ENCODE measurements at places on chromosomes 5 and 9.
A peak's percentile ranks its signal among the peaks of the same experiment; 100 is the strongest.

- no peak for DNase-seq
Observed at GRCh38 chr9:93859431-93860215, 95.5 kb downstream of the BARX1 start.

GRCh38 chr9:128145951-128146351 is 3.3 kb upstream of the LCN2 start:
- no peak for DNase-seq

- DNase-seq = no peak
Observed at GRCh38 chr9:137113385-137114159, 961 bp downstream of the DPP7 start.

DNA sequence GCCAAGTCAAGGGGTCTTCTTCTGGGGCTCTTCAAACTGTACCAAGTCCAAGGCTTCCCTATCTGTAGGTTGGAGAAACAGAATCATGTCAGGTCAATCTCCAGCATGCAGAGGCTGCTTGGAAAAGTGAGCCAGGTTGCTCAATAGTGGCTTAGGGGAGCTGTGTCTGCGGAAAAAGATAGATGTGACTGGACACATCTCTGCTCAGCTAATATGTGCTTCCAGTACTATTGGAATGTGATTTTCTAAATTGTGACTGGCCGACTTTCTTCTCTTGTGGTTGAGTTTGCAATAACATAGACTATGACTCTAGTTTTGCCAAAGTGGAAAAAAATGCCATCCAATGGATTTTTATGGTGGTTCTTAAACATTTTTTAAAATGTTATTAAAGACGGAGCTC is 136.7 kb downstream of the BOD1 start:
- DNase-seq = no peak

DNA sequence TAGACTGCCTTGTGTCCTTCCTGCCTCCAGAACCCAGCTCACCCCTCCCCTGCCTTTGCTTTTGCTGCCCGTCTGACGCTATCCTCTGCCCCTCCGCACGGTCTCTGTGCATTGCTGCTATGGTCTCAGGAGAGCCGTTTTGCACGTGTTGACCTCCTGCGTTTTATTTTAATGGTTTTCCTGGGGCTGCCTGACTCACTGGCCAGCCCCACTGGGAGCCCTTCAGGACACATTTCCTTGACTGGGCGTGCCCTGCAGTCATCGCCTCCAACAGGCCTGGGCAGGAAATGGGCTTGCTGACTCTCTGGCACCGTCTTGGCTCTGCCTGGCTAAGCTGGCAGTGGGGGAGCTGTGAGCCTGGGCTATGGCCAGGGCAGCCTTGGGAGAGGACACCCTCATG is 17.9 kb upstream of the ASS1 start:
- no peak for DNase-seq

GRCh38 chr9:91840469-91840868 is 109.6 kb downstream of the ROR2 start:
- DNase-seq = no peak

- no peak for DNase-seq
Observed at GRCh38 chr5:134502259-134502658, 23.2 kb upstream of the JADE2 start.

- no peak for DNase-seq
Observed at GRCh38 chr5:139312075-139312474, 18.5 kb downstream of the MATR3 start.

GRCh38 chr5:31983851-31984250 is 190.3 kb downstream of the GOLPH3 start:
- DNase-seq = peak; percentile 84

- DNase-seq = no peak
Observed at GRCh38 chr9:89739511-89739910, 134.7 kb downstream of the GADD45G start.

DNA sequence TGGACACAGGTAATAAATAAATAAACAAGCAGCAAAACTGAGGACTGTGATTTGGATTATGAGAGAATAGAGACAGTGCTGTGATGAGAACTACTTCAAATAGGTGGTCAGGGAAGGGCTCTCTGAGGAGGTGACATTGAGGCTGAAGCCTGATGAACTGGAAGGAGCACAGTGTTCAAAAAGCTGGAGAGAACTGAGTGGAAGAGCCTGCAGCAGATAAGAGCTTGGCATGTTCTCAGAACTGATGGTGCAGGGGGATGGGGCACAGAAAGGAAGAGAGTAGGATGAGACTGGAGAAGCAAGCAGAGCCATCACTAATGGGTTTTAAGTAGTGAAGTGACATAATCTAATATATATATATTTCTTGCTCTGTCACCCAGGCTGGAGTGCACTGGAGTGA is 11.2 kb upstream of the TPM2 start:
- no peak for DNase-seq

- no peak for DNase-seq
Observed at GRCh38 chr5:139644646-139645429, 3.3 kb upstream of the CXXC5 start.

- no peak for DNase-seq
Observed at GRCh38 chr9:88804254-88804596, 187.0 kb upstream of the S1PR3 start.

DNA sequence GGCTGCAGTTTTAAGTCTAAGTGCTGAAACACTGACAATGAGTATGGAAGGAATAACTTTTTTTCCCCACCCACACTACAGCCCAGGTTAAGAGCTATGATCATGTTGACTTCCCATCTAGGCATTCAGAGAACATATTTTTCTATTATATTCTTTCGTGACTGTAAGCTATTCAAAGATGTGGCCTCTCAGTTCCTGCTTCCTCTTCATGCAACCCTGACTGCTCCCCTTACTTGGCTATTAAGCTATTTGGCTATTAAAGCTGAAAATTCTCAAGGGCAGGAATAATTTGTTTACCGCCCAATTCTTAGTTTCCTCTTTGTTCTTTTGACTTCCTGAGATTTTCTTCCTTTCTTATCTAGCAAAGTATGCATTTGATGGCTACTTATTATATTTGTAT is 18.6 kb upstream of the ALDH1A1 start:
- no peak for DNase-seq

GRCh38 chr5:95881833-95882232 is 59.3 kb upstream of the GLRX start:
- no peak for DNase-seq

DNA sequence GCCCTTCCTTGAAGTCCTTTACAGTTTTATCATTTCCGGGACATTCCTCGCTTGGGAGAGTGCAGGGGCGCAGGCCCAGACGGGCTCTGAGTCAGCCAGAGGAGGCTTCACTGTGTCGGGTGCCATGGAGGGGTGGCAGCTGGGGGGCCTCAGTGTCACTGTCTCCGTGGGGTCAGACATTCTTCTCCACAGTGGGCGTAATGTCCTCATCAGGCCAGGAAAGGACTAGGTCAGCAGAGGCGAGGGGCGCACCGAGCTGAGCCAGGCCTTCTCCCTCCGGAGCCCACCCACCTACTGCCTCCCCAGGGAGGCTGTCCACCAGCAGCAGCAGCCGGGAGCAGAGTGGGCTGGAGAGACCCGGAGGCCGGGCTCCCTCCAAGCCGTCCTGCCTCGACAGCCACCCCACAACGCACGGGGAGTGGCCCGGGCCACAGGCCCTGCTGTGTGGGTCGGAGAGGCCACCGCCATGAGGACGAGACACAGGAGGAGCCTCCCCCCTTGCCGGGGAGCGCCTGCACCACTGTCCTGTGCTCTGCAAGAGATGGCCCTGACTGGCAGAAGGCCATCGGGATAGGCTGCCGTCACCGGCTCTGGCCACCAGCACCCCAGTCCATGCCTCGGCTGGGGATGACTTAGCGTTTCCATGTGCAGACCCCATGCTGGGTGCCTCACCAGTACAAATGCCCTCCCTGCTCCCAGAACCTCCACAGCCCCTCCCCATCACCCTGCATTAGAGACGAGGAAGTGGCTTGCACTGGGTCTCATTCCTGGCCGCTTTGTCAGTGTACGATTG is 26.5 kb downstream of the SARDH start:
- DNase-seq = no peak
